ENCODE measurements at places on chromosomes 7 and 10.

GRCh38 chr10:114576716-114577115 is 81.4 kb downstream of the ABLIM1 start:
- no peak for DNase-seq

DNA sequence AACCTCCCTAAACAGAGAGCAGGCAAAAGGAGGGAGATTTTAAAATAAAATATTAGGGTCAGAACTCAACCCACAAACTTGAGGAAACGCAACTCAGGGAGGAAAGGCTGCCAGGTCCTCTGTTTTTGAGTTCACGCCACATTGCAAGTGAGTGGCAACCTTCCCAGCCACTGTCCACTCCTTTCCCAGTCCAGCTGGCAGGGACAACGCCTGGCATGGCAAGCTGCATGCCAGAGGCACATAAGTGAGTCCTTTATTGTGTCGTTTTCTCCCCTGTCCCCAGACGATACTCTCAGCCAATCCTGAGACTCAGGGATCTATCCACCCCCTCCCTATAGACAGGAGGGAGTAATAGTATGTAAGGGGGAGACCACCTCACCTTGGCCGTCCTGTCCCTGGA is 22.4 kb downstream of the FBXW4 start:
- DNase-seq, result no peak

DNA sequence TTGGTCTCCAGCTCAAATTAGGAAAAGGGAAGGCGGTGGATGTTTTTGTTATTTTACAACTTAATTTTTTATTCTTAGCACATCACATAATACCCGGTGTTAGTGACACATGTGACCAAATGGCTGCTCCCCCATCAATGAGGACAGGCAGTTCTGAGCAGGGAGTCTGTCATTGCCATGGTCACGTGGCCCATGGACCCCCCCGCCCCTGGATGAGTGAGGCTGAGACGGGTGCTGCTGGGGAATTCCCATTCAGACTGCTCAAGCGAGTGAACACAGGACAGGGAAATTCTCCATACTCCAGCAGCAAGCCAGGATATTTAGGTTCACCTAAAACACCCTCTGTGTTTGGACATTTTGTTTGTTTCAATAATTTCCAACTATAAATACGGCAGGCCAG is 34.7 kb upstream of the SLC35B4 start:
- no peak for DNase-seq

DNA sequence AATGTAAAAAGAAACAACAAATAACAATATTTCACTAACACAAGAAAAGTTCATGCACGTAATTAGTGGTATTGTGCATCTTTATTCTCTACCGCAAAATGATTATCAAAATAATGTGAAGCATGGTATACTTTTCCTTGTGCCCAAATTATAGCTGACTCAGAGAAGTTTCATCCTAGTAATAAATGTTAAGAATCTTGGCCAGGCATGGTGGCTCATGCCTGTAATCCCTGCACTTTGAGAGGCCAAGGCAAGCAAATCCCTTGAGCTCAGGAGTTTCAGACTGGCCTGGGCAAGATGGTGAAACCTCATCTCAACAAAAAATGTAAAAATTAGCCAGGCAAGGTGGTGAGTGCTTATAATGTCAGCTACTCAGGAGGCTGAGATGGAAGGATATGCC is 105.0 kb downstream of the KMT2C start:
- no peak for DNase-seq

DNA sequence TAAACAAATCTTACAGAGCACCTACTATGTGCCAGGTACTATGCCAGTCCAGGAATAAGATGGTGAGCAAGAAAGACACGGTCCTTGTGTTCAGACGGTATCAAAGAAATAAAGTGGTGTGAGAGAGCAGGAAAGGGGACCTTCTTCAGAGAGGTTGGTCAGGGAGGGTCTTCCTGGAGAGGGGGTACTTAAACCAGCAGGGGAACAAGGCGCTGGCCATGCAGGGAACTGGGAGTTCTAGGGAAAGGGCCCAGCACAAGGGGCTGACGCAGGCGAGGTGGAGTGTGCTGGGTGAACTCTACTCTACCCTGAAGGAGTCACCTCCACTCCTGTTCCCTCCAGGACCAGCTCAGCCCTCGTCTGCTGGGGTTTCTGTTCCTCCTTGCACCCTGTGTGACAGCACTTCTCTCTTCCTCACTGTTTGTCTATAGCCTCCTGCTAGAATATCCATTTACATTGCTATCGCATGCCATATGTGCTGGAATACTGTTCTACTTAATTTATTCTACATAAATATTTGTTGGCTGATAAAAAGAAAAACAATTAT is 73.5 kb downstream of the AOAH start:
- no peak for DNase-seq

- no peak for DNase-seq
These were observed 293.2 kb upstream of the NFE2L3 start for GRCh38 chr7:25858525-25859411.

GRCh38 chr7:2336626-2337299 is 17.9 kb upstream of the EIF3B start:
- DNase-seq, result peak; percentile 39

- DNase-seq, result no peak
These were observed 57.7 kb downstream of the PPP1R3C start for GRCh38 chr10:91575044-91575610.

- DNase-seq, result no peak
These were observed 526 bp downstream of the CH25H start for GRCh38 chr10:89206402-89207180.

GRCh38 chr7:17626235-17626634 is 314.1 kb downstream of the SNX13 start:
- DNase-seq, result no peak

GRCh38 chr10:90112681-90113080 is 411.3 kb downstream of the KIF20B start:
- no peak for DNase-seq

DNA sequence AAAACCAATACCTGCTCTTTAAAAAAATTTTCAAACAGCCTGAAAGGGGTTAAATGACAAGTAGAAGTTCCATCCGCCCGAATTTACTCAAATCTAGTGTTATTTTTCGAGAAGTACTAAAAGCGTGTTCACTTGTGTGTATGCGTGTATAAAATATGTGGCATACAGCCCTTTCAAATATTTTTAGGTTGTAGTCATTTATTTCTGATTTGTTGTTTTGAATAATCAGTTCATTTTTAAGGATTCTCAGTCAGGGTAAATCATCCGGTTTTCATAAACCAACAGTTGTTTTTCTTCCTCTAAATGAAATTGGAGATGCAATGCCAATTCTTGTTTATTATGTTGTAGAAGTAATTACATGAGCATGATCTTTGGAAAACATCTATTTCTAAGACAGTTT is 6.9 kb upstream of the SUN1 start:
- no peak for DNase-seq

- DNase-seq, result no peak
These were observed 18.3 kb downstream of the ANXA11 start for GRCh38 chr10:80187060-80187459.

DNA sequence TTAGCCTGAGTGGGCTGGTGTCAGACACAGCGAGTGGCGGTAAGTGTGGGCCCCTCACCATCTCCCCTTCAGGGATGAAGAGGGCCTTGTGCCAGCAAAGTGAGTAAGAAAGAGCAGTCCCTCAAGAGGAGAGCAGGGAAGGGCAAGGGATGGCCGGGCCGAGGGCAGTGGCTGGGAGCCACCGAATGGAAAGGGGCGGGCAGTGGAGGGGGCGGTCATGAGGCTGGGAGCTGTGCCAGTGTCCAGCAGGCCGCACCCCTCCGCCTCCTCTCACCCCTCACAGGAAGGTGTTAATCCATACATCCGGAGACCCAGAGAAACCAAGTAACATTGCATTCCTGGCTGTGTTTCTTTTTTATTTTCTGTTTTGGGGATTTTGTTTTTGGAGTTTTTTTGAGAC is 28.6 kb upstream of the RASGEF1A start:
- DNase-seq, result no peak

- DNase-seq, result no peak
These were observed 181.6 kb downstream of the MLLT10 start for GRCh38 chr10:21715531-21716195.

- DNase-seq, result no peak
These were observed 224.7 kb upstream of the SH2B2 start for GRCh38 chr7:102061981-102062390.

GRCh38 chr7:102912742-102913141 is at the start of gene LRRC17:
TSS of gene LRRC17 (plus strand) at chr7:102913000. CDS start at chr7:102933914, 20,914 bp downstream.
- DNase-seq, result no peak

DNA sequence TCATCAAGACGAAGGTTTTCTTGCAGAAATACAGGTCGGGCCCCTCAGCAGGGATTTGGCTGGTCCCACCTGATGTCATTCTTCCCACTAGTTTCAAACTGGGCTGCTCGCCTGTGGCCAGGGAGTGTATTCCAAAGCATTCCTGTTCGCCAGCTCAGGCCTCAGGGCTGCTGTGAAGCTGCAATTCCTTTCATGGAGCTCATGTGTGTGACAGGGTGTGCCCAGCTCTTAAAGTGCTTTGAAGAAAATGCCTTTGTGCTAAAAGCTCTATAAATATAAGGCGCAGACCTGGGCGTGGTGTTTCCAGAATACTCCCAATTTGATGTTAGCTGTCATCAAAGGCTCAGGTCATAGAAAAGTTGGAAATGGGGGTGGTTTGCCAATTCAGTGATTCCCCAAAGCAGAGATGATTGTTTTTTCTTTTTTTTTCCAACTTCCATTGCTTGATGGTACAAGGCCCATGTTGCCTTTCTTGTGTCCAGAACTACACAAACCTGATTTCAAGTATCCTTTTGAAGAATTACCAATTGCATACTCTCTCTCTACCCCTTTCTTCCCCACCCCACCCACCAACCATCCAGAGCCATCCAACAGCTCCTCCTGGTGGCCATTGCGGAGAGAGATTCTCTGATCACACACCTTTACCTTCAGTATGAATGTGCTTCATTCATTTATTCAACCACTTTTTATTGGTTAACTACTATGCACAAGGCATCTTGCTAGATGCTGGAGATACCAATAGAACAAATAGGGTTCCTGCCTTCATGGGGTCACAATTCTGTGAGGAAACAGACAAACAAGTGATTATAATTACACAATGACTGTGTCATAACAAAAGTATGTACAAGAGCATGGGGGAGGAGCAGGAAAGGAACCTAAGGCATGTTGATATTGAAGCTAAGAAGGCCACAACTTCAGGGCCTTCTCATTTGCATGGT is 297.3 kb upstream of the LYZL1 start:
- peak; percentile 14 for DNase-seq

GRCh38 chr7:134669845-134670373 is 23.3 kb downstream of the BPGM start:
- DNase-seq, result peak; percentile 21

- DNase-seq, result no peak
These were observed 56.0 kb downstream of the ADAMTS14 start for GRCh38 chr10:70728328-70728727.

GRCh38 chr7:36039243-36039642 is 113.8 kb upstream of the EEPD1 start:
- no peak for DNase-seq

DNA sequence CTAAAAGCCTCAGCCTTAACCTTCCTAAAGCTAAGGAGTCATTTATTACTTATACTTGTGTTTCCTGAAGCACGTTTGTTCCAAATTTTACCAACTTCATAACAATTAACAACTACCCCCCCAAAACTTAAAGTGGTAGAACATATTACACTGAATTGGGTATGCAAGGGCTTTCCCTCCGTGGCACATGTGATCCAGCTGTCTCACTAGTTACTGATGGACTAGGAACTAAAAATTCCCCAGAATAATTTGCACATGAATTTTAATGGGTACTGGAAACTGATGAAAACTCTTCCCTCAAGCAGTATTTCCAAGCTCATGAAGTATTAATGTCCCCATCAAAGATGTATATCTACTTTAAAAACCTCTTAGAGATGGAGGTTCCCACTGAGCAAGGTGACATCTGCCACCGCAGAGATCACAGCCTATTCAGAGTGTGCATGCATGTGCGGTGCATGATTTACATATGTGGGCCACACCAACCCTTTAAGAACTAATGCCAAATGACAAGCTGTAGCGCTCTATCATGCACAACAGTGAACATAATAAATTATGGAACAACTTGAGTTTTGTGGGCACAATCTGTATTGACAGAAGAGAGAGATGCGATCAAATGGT is 139.9 kb upstream of the ADCY1 start:
- DNase-seq, result no peak

DNA sequence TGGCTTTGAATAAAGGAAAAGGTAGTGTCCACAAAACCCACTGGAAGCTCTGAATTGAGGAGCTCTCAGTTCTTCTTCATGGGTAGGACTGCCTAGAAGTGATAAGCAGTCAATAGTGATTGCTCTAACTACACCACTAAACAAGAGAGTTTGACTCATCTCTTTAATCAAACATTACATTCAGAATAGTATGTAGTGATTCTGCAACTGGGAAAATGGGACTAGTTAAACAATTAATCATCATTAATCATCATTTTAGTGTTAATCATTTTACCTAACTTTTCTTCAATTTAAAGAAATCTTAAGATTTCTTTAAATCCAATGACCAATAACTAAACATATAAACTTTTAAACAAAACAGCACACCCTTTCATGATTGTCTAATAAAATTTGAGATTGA is 484.0 kb upstream of the FZD8 start:
- no peak for DNase-seq

GRCh38 chr10:62237966-62238365 is 30.7 kb downstream of the RTKN2 start:
- no peak for DNase-seq

- no peak for DNase-seq
These were observed 25.6 kb downstream of the HPS6 start for GRCh38 chr10:102090772-102091171.

- no peak for DNase-seq
These were observed 20.3 kb downstream of the SLIT1 start for GRCh38 chr10:97165499-97165898.

GRCh38 chr7:28649811-28650210 is 237.5 kb downstream of the CREB5 start:
- DNase-seq, result no peak

- no peak for DNase-seq
These were observed 27.0 kb downstream of the MYL10 start for GRCh38 chr7:101602082-101602481.

GRCh38 chr10:4243651-4244050 is 458.6 kb upstream of the KLF6 start:
- no peak for DNase-seq

All from erythroblast (primary cell).